HuH-7 (cell line): ENCODE measurements at places on chromosomes 7 and 10.

GRCh38 chr10:87544721-87545120 is 40.0 kb downstream of the MINPP1 start:
- no peak for DNase-seq

GRCh38 chr10:78925800-78926319 is 142.9 kb upstream of the ZMIZ1 start:
- DNase-seq: peak; percentile 60

DNA sequence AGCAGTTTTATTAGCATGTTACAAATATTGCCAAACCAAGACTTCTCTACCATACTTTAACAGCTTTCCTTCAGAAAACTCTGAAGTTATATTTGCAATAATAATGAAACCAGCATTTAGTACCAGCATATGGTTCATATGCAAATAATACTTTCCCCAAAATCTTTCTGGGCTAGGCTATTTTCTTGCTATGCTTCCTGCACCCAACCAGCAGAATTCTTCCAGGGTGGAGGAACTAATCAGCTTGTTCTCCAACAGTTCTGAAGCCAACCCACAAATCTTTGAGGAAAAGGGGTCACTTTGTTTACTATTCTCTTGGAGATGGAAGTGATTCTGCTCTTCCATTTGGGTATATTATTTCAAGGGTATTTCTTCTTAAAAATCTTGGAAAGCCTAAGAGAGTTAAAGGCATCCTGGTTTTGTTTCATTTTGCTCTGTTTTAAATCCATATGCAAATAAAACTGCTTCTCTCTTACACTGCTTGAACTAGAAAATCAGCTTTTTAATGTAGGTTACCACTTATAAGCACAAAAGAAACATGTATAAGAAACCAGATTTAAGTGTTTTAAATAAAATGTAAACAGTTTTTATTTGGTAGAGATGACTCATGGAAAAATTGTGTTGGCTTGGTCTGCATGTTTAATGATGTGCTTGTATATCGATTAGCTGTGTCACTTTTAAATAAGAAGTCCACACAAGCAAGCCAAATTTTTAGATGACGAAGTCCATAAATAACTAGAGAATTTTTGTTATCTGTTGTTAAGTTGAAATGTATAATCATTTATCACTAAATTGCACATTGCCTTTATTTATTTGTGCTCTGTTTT is 103.7 kb downstream of the HECTD2 start:
- no peak for DNase-seq

- no peak for DNase-seq
Measured at GRCh38 chr7:136074843-136075242, 97.7 kb upstream of the MTPN start.

DNA sequence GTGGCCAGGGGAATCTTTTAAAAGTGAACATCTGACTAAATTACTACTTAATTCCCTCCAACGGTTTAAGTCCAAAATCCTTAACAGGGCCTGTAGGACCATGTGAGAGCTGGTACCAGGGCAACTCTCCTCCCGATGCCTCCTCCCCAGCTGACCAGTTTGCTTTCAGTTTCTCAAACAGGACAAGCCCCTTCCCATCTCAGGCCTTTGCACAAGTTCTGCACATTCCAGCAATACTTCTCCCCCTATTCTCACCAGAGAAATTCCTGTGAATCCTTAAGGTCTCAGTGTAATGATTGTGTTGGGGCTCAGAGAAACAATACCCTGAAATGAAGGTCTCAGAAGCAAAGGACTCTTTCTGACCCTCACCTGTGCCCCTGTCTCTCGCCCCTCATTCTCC is 8.0 kb upstream of the CALHM1 start:
- no peak for DNase-seq

DNA sequence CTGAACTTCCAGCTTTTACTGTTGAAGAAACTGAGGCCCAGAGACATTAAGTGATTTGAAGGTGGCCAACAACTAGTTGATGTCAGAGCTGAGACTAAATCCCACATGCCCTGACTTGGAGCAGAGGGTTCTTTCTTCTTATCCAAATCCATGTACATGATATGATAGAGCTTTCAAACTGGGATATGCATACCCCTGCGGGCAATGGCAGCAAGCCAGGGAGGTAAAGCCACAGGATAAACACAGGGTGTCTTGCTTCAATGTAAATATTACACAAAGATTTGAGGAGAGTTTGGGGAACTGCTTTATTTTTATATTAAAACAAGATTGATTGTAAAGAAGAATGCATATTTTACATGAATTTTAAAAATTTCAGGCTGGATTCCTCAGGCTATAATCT is 2.3 kb upstream of the LRRC72 start:
- no peak for DNase-seq

DNA sequence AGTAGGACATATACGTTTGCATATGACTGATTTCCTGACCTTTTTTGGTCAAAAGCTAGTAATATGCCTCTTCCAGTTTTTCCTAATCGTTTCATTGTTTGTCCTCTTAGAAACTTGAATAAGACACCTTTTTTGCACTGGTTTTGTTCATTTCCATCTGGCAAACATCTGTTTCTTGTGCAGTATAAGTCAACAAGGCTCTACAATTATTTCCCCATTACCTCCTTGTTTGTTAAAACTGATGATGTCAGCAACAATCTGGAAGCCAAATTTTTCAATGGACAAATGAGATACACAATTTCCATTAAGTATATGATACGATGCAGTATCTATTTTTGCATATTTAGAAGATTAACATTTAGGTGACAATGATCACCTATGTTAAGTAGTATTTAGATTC is 148.8 kb downstream of the NRBF2 start:
- DNase-seq: no peak

DNA sequence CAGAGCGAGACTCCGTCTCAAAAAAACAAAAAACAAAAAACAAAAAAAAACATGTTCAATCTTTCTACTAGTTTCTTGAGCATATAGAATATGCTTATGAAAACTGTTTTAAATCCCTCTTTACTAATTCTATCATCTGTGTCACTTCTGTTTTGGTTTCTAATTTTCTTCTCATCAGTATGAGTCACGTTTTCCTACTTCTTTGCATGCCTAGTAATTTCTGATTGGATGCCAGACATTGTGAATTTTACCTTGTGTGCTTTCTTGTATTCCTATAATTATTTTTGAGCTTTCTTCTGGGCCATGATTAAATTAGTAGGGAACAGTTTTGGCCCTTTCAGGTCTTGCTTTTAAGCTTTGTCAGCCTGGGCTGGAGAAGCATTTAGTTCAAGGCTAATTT is 9.9 kb downstream of the MICU1 start:
- no peak for DNase-seq

DNA sequence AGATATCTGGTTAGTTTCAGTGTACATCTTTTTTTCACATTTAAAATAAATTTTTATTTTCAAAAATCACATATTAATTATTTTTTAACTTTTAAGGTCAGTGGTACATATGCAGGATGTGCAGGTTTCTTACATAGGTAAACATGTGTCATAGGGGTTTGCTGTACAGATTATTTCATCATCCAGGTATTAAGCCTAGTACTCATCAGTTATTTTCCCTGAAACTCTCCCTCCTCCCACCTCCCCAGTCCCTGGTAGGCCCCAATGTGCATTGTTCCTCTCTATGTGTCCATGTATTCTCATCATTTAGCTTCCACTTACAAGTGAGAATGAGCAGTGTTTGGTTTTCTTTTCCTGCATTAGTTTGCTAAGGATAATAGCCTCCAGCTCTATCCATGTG is 323.0 kb downstream of the C7orf25 start:
- DNase-seq: no peak

DNA sequence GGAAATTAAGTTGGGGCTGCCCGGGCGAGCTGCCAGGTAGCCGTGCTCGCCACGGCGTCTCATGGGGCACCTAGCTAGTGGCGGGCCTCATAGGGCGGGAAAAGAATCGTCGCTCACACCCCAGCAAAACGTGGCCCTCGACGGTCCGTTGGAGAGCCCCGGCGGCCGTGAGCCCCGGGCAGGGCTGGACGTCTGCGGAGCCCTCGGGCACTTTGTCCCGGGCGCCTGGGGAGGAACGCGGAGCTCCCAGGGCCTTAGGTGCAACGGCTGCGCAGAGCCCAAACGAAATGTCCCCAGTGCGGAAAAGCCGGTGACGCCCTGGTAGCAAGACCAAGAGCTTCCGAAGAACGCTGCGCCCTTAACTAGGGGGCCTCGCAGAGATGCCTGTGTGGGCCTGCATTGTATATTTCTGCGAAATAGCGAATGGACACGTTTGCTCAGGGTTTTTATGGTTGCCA is 866 bp upstream of the SFMBT2 start:
- DNase-seq: no peak

- DNase-seq: no peak
Measured at GRCh38 chr7:298375-298702, 8.4 kb downstream of the FOXL3 start.

DNA sequence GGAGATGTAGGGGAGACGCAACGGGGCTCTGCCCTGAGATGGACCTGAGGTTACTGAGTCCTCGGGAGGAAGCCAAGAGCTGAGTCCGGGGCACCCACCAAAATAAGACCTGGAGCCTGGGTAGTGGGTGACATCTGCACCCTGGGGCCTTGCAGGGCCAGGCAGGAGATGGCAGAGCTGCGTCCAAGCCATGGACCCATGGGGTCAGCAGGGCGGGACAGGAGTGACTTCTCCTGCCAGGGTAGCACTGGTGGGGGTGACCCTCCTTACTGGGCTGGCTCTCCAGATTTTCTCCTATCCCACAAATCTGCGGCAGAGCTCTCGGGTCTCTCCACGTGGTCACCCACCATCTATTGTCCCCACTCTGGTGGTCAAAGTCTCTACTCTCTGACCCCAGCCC is 2.1 kb downstream of the GHRHR start:
- DNase-seq: no peak

GRCh38 chr7:118259115-118259514 is 34.6 kb downstream of the ANKRD7 start:
- DNase-seq: no peak

GRCh38 chr7:18607025-18607424 is 111.5 kb downstream of the HDAC9 start:
- no peak for DNase-seq

DNA sequence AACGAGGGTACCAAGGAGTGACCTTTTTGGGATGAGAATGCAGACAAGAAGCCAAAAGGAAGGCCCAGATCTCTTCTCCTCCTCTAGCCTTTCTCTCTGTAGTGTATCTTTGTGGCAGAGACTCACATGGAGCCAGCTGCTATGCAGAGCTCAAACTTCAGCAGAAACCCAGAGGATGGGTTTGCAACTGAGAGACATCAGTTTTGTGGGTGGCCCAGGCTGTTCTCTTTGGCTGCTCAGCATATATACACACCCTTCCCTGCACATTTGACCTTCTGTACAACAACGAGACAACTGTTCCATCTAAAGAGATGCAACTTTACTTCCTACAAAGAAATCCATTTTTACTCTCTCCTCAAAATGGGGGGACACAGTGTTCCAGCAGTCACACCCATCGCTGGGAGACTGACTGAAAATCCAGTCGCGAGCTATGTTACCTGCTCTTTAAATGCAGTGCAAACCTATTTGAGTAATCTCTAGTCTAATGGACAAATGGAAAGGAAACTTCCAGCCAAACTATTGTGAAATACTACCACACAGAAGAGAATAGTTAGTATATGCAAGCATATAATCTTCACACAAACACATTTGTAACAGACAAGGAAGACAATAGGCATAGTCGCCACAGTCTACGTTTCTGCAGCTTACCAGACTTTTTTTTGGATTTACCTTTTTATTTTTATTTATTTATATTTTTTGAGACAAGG is 51.2 kb downstream of the GTF2I start:
- no peak for DNase-seq

GRCh38 chr7:73811760-73812168 is 19.0 kb upstream of the CLDN4 start:
- peak; percentile 80 for DNase-seq

DNA sequence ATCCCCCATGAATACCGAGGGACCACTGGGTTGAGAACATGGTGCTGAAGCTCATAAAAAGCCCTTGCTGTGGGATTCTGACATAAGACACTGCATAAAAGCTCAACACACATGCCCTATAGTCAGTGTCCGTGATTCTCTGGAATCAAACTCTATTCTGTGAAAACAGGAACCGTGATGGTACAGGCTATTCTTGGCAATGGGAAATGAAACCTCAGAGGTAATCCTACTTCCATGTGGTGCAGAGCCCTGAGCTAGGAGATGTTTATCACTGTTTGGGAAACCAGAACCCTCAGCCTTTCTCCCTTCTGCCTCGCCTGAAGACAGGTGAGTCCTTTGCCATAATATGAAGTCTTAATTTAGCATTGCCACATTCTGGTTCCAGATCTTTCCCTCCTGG is 80.8 kb upstream of the PRSS1 start:
- DNase-seq: no peak

- DNase-seq: no peak
Measured at GRCh38 chr10:78964274-78964951, 104.4 kb upstream of the ZMIZ1 start.

DNA sequence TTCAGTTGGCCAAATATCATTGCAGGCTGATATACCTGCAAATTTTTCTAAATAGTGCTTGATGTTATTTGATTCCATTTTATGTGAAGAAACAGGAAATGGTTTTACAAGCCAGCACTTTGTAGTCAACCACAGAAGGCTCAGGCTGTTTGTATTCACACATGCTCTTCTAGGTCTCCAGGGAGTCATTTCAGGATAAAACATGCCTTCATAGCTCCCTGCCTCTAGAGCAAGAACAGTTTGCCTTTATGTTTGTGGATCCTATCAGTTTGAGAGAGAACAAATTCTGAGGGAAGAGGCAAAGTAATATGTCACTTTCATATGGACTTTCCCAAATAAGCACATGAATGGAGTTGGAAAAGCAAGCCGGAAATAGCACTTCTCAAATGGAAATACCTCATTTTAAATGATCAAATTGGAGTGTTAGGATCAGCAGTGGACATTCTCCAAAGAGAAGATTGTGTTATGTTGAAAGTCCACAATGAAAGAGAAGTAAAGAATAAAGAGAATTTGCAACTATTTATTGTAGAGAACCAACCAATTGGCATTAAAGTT is 277.6 kb downstream of the KCND2 start:
- DNase-seq: no peak

- DNase-seq: no peak
Measured at GRCh38 chr7:132877573-132877972, 204.3 kb downstream of the CHCHD3 start.

DNA sequence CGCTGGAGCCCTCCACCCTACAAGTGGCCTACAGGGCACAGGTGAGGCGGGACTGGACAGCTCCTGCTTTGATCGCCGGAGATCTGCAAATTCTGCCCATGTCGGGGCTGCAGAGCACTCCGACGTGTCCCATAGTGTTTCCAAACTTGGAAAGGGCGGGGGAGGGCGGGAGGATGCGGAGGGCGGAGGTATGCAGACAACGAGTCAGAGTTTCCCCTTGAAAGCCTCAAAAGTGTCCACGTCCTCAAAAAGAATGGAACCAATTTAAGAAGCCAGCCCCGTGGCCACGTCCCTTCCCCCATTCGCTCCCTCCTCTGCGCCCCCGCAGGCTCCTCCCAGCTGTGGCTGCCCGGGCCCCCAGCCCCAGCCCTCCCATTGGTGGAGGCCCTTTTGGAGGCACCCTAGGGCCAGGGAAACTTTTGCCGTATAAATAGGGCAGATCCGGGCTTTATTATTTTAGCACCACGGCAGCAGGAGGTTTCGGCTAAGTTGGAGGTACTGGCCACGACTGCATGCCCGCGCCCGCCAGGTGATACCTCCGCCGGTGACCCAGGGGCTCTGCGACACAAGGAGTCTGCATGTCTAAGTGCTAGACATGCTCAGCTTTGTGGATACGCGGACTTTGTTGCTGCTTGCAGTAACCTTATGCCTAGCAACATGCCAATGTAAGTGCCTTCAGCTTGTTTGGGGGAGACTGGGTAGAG is at the start of gene COL1A2:
COL1A2 (plus strand) TSS at position 459 of the 704 bp plus-strand sequence; CDS start at position 596, 137 bp downstream.
- DNase-seq: no peak
